ENCODE measurements at places on chromosomes 2 and 18.

DNA sequence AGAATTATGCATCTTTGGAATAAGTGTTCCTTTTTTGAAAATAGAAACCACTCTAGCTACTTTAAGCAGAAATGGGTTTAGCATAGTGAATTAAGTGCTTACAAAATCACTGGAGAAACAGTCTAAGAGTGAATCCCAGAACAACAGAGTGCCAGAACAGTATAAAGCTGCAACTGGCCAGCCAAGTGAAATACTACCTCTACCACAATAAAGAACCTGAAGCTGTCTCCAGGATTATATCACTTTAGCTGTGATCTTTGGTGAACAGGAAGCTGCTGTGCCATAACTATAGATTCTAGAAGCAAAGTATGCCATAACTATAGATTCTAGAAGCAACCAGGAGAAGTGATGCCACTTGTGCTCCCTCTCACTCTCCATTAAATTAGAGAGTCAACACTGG is 7.6 kb downstream of the CAMKMT start:
- no peak for DNase-seq

DNA sequence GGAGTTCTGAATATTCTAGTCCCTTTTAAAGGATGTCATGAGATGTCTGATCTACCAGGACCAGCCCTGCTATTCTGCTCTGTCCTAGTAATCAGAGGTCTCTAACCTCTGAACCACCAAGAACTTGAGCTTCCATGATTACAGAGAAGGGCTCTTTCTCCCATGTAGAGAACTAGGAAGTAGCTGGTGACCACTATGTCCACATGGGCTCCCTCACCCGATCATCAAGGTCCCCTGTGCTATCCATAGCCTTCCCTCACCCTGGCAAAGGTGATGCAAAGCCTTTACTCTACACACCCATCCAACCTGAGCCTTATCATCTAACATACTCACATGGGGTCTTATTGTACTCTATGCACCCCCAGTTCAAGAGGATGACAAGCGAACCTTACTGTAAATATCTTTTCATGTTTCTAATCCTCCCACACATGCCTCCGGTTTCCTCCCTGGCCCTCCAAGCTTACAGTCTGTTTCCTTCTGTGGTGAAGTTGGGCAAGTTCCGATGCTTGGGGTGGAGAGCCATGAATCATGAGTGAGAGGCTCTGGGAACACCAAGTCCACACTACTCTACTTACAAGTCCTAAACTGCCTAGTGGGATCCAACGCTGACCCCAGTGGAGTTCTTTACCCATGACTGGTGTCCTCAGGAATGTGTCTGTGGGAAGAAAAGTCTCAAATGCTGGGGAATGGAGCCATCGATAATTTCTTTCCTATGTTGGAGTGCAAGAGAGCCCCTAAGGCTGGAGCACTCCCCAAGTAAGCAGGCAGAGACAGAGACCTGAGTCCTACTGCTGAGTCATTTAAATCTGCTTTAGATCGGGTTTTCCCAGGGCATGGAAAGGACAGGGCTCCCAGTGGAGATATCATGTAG is 73.3 kb upstream of the KLF7 start:
- no peak for DNase-seq

DNA sequence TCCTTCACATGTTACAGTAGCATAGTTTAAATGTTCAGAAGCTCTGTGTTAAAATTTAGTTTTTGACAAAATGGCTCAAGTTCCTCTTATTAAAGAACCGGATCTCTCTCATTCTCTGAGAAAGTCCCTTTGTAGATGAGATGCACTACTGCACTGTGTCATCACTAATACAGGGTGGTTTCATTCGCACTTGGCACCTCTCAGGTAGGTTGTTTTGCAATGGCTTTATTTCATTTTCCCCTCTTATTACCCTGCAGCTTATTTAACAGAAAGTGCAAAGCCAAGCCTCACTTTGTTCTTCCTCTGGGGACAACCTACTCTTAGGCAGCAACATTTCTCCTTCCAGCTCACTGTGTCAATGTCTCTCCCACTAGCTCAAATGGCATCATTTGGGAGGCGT is 185.1 kb downstream of the DLGAP1 start:
- DNase-seq: no peak

GRCh38 chr2:105738658-105739241 is 6.0 kb upstream of the NCK2 start:
- no peak for DNase-seq

DNA sequence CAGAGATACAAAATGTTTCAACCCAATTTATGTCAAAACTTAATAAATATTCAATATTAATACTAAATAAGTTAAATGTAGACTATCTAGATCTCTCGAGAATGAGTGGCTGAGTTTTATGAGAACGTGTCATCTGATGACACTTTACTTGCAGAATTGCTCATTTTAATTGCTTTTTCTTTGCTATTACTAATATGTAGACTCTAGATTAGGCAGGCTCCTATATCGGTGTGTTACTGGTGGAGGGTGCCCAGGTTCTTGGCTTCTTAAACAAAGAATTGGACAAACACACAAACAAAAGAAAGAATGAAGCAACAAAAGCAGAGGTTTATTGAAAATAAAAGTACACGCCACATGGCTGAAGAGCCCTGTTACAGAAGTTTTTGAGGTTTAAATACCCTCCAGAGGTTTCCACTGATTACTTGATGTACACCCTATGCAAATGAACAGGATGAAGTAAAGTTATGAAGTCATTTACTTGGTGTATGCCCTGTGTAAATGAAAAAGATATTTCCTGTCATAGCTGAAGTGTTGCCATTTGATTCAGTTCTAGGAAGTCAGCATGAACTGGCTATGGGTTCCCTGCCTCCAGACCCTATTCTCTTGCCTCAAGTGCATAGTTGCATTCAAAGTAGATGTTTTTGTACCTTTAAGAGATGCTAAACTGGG is 122.9 kb upstream of the ITGA4 start:
- DNase-seq: no peak

GRCh38 chr2:479490-480176 is 191.7 kb upstream of the ALKAL2 start:
- no peak for DNase-seq

GRCh38 chr2:172865422-172865821 is 129.8 kb downstream of the RAPGEF4 start:
- DNase-seq: no peak

DNA sequence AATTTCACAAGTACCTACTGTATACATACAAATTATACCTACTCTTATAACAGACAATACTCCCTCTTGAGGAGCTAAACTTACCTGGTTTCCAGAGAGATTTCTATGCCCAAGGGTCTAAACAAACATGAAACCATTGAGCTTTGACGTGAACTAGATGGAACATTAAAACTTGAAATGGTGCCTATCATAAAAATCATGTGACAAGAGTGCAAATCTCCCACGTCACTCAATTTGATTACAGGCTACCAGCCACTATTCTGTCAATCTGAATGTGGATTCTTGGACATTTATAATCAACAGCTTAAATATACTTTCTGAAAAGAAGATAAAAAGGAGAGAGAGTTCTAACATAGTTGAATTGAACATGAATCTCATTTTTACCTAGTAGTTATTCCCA is 297.1 kb upstream of the SESTD1 start:
- no peak for DNase-seq

DNA sequence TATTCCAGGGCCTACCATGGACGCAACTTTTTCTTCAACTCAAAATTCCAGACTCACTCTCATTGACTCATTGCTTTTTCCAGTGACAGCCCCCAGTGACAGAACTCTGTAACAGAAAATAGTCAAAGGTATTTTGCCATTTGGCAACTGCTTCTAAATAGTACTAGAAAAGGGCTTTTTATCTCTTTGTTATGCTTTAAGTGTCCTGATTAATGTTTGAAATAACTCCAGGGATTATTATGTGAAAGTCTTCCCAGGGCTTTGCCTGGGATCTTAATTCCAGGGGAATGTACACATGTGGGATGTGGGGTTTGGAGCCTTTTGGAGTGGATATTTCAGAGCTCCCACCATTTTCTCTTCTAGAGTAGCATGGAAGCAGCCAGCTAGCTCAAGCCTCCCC is 198.8 kb downstream of the KCNS3 start:
- DNase-seq: no peak

GRCh38 chr2:72743481-72743880 is 82.4 kb downstream of the EXOC6B start:
- no peak for DNase-seq

DNA sequence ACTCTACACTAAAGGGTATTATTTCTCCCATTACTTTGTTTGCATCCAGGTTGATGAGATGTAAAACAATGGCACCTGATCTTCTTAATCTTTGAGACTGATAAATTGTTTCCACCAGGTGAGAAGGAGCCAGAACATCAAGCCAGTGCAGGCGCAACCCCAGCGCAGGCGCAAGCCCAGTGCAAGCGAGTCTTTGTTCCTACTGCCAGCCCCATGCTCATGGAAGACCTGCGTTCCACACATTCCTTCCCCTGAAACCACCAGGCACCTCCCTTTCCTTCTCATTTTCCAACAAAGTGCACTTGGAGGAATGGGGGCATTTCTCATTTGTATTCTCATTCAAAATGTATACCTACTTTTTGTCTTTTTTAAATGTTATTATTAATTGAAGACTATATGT is 188.7 kb upstream of the SMAD2 start:
- DNase-seq: no peak

DNA sequence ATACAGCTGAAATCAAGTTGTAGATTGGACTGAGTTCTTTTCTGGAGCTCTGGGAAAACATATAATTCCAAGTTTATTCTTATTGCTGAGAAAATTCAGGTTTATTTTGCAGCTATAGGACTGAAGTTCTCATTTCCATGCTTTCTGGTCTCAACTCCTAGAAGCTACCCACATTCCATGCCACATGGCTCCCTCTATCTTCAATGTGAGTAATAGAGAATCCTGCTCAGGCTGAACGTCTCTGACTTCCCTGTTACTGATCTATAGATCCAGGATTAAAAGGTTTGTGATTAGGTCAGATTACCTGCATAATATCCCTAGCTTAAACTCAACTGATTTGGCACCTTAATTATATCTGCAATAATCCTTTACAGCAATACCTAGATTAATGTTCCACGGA is 453.8 kb upstream of the MC4R start:
- DNase-seq: no peak

GRCh38 chr2:207251573-207252192 is 85.9 kb upstream of the KLF7 start:
- no peak for DNase-seq

DNA sequence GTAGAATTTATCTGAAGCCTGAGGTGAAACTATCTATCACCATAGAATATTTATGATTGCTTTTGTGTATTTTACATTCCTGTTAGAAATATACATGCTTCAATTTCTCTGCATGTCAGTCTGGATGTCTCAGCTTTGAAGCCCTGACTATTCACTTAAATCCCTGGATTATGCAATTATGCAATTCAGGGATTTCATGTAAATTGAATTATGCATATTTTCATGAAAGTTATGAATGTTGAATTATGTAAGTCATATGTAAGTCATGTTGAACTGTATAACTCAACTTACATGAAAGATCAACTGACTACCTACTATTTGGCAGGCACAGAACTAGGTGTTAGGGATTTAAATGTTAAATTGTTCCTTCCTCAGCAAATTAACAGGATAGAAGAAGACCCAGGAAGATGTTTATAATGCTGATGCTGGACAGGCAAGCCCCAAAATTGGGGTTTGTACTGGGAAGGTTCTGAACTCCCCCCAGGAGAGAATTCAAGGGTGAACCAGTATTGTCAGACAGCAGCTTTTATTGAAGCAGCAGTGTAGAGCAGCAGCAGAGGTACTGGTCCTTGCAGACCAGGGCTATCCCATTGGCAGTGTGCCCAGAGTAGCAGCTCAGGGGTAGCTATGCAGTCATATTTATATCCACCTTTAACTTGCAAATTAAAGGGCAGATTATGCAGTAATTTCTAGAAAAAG is 236.5 kb downstream of the ZNF804A start:
- DNase-seq: no peak

DNA sequence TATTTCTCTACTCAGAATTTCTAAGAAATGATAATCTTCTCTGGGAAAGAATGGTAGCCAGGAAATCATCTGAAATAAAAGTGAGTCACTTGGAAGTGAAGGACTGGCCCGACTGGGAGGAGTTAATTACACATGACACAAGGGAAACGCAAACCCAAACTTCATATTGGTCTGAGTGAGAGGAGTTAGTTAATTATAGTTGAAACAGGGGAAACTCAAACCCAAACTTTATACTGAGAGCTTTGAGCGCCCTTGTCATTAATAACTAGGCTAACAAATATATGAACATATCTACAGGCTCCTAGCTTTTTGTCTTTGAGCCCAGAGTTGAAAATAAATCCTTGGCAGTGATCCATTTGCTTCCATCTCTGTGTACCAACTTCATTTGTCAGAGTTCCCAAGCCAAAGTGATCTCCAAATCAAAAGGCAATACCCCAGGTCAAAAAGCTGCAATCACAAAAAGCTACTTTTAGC is 187.8 kb upstream of the COL3A1 start:
- no peak for DNase-seq

DNA sequence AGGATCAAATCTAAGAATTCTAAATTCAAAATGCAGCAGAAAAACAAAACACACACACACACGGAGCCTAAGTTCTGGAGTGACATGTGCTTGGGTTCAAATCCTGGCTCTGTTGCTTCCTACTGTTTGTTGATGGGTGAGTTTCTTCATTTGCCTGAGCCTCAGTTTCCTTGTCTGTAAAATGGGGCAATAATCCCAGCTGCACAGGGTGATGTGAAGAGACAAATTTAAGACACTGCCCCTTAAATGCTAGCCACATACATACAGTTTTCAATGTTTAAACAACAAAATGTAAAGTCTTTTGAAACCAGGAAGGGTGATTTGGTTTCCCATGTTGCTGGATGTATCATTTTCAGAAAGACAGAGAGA is 943 bp upstream of the GPR17 start:
- no peak for DNase-seq

GRCh38 chr2:197304556-197305011 is 6.0 kb downstream of the ANKRD44 start:
- no peak for DNase-seq

DNA sequence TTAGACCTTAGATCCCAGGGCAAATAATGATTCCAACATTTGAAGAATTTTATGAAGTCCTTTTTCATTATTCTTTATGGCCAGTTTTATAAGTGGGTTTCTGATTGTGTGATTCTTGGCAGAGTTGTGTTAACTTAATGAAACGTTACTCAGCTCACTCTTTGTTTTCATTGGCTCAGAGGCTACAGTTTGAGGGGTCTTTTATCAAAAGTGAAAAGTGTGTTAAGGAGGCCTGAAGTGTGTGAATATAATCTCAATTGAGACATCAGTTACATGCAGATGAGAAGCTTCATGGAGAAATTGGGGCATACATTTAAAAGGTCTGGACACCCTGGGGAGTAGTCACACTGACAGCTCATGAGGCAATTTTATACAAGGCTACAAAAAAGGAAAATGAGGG is 74.6 kb downstream of the ASXL3 start:
- no peak for DNase-seq

Measured in cerebellar nuclear complex (tissue), 1 donor.